ENCODE measurements at places on chromosomes 12 and 14.

GRCh38 chr14:43872752-43873655 is 634.1 kb downstream of the FSCB start:
- DNase-seq: no peak

DNA sequence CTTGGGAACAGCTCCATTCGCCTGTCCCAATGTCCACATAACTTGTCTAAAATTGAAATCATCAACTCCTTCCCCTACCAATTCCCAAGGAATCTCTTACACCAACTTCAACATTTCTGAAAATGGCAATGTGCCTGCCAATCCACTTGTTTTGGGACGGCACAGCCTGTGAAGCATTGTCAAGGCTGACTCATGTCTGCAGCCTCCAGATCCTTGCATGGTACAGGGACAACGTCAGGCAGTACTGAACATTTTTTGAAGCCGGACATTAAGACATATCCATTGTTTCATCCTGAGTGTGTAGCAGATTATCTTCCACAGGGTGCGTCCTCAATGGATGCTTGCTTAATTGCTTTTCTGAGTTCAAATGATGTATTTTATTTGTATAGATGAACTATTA is 794.1 kb downstream of the BCL11B start:
- no peak for DNase-seq

DNA sequence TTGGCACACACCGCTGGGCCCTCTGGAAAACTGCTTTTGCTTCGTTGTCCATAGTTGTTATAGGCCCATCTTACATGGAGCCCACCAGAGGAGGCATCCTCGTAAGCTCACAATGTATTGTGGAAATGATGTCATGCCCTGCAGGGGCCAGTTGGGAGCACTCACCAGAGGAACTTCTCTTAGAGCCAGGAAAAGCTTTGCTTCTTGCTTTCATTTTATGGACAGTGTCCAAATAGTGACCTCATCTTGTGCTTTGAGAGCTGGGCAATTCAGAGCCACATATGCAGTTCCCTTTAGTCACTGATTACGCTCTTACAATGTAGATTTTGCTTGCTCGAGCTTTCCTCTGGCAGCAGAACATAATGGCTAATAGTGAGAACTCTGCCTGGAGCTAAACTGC is 275.6 kb downstream of the AACS start:
- DNase-seq: peak; percentile 3

- DNase-seq: peak; percentile 2
Observed at GRCh38 chr12:69392179-69392928, 32.8 kb downstream of the YEATS4 start.

GRCh38 chr14:99077844-99078236 is 194.2 kb downstream of the BCL11B start:
- no peak for DNase-seq

- DNase-seq: peak; percentile 51
Observed at GRCh38 chr12:91704446-91704845, 441.2 kb downstream of the BTG1 start.

- DNase-seq: no peak
Observed at GRCh38 chr14:60514741-60515491, 6.0 kb downstream of the SIX6 start.

- DNase-seq: no peak
Observed at GRCh38 chr12:108597559-108598471, at the start of gene TMEM119. TMEM119 (minus strand) TSS chr12:108598084; CDS start chr12:108592383, 5,701 bp downstream.
